Kidney tubule cell (primary cell): ENCODE measurements at places on chromosomes 16 and 17.

GRCh38 chr16:53991754-53992378, 287.9 kb downstream of the FTO start:
- no peak for DNase-seq

DNA sequence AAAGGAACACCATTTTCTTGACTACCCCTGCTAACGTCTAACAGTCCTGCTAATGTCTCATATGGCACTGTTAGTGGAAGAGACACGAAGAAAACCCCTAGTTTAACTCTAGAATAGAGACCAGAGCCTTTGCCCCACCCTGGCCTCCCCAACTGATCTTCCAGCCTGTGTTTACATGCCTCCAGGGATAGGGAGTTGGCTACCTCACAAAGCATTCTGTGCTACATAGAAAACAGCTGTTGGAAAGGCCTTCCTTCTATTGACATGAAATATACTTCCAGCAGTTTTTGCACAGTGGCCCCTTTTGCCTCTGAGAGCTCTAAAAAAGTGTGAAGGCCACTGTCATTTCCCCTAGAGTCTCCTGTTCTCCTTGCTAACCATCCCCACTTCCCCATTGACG, 73.1 kb downstream of the ASIC2 start:
- DNase-seq: no peak

GRCh38 chr16:20628213-20628612, 52.0 kb upstream of the ACSM2B start:
- DNase-seq: no peak

DNA sequence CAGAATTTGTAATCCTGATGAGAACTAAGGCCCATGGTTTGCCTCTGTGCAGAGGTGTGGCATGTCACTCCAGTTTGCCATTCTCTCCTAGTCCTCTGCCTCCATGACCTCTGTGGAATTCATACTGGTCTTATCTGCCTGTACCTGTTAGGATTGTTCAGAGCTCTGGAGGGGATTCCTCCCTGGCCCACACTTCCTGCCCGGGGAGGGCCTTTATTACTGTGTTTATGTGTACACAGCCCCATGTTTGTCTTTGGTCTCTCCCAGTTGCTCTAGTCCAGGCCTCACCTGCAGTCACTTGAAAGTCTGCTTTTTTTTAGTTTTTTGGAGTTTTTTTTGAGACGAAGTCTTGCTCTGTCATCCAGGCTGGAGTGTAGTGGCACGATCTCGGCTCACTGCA, 36.4 kb downstream of the RHBDL3 start:
- no peak for DNase-seq

- peak; percentile 68 for DNase-seq
Measured at GRCh38 chr16:86771506-86772460, 193.4 kb downstream of the FOXL1 start.

DNA sequence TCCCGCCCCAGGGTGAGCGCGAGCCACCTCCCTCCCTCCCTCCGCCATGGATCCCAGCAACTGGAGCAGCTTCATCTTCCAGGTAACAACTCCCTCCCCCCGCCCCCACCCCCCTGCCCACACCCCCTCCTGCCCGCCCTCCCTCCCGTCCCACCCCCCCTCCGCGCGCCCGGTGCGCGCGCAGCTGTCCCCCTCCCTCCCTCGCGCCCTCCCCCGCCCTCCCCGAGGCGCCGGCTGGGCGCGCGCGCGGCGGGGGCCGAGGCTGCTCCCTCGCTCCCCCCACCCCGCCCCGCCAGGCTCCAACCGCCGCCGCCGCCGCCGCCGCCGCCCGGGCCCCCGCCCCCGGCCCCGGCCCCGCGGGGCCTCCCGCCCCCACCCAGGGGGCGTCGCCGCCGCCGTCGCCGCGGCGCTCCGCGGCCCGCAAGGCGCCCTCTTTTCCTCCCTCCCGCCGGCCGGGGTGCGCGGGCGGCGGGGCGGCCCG, at the start of gene MAZ:
MAZ (plus strand) TSS at position 431 of the 481 bp plus-strand sequence. CDS start 173 bp downstream, outside the sequence.
- peak; percentile 93 for DNase-seq

DNA sequence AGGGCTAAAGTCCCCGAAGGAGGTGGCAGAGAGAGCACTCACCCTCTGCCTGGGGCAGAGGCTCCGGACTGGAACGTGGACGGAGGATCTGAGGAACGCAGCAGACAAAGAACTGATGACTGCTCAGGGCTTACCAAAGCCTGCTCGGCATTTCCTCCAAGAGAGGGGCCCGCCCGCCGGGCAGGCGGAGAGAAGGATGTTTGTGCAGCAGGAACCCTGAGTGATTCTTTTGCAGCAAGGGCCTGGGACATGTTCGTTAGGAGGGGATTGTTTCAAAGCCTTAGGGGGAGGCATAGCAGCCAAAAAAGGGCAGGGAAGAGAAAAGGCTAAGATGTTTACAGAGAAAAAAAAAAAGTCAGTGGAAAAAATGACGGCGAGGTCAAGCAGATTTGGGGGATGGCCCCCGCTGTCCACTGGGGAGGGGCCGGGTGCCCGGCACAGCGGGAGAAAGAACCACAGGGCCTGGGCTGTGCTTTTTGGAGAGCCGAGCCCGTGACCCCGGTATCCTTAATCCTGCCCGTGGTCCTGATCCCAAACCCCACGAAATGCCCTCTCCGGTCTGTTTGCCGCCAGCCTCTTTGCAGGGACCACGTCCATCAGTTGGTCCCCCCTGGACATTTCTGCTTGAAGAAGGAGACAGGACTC, 129.3 kb downstream of the NTN1 start:
- DNase-seq: no peak

GRCh38 chr17:77405867-77406732, 265.3 kb downstream of the SEC14L1 start:
- no peak for DNase-seq

- no peak for DNase-seq
Measured at GRCh38 chr16:19112099-19112407, 1.7 kb upstream of the ITPRIPL2 start.

DNA sequence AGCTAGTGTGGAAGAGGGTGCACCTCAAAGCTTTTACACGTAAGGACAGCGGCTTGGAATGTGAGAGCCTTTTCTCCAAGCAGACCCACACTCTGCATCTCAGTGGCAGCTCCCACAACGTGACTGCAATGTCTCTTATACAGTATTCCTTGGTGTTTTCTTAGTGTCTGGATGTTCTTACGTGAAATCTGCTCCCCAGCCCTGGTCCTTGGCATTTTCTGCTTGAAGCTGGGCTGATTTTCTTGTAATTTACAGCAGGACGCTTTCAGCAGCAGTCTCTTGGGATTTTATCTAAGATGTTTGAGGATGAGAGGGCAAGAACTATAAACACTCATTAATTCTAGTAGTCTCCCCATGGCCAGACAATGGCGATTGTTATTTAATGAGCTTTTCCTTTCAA, 12.1 kb upstream of the POLR3E start:
- DNase-seq: no peak

DNA sequence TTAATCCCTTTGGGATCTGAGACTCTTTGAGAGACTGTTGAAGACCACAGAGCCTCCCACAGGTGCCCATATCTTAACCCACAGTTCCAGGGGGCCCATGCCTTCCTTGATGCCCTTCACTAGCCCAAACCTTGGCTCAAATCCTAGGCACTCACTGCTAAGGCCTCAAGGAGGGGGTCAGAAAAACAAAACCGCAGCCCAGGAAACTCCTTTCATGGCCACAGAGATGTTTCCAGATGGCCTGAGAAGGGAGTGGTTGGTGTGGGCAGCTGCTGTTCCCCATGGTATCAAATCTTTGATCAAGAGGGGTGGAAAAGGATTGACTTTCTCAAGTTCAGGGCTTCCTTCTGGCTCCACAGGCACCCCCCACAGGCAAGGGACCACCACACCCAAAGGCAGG, 44.7 kb downstream of the CDH1 start:
- no peak for DNase-seq
